GM03348 (cell line): ENCODE measurements at places on chromosomes 5 and 9.

DNA sequence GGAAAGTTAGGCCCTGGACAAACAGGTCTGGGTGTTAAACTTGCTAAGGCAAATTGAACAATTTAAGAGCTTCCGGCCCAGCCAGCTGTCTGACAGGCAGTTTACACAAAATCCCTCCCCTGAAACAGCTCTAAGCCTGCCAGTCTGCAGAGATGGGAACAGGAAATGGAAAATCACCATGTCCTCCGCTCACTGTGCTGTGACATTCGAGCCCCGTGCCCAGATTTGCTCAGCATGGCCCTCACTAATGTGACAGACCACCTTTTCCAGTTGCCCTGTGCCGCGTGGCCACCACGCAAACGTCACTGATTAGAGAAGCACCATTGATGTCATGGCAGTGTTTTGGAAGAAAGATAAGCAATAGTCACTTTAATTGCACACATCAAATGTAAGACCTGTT, 41.0 kb downstream of the CCNJL start:
- DNase-seq = no peak

DNA sequence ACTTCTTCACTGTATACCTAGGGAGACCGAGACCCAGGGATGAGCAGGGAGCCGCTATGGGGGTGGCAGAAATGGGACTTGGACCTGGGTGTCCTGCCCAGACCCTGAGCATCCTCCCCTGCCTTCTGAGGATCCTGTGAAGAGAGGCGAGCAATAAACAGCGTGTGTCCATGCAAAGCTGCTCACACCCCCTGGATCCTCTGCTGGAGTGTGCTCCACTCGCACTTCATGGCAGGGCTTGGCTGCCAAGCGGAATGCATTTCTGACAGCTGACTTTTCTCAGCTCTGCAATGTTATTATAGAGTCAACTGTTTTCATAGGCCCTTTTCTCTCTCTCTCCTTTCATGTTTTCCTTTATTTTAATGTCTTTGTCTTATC, 31.0 kb upstream of the ALDH1B1 start:
- DNase-seq = no peak

DNA sequence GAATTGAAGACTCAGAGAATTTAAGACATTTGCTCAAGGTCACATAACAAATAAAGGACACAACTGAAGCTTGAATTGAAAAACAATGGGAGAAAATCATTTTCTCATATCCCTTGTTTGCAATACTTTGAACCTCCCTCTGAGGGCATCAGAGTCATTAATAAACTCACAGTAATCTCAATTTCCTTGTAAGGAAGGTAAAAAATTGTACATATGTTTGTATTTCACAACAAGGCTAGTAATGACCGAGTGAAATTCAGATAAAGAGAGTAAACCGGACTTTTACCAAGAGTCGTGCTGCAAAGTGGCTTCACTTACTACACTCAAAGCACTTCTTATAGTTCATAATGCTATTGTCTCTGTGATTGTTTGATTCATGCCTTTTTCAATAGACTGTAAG, 665.0 kb downstream of the NR2F1-AS1 start:
- peak; percentile 28 for DNase-seq

DNA sequence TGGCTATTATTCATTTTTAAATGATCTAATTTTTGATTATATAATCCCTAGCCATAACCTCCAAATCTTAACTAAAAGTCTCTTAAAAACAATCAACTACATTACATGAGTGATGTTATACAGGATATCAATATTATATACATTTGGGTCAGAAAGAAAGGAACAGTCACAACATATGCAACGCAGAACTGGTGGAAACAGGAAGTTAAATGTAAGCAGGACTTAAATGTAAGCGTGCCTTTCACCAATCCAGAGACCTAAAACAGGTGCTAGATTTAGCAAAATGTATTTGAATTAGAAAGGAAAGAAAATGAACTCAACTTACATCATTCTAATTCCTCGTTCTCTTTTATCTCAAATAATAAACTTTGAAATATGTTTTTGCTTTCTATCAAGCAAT, 738.5 kb downstream of the PTPRD start:
- DNase-seq = no peak

- no peak for DNase-seq
These were observed 20.4 kb upstream of the ARSI start for GRCh38 chr5:150323092-150323491.

GRCh38 chr9:123682746-123683145, 247.2 kb downstream of the DENND1A start:
- no peak for DNase-seq

GRCh38 chr5:160516696-160517530, 95.3 kb downstream of the PTTG1 start:
- no peak for DNase-seq

DNA sequence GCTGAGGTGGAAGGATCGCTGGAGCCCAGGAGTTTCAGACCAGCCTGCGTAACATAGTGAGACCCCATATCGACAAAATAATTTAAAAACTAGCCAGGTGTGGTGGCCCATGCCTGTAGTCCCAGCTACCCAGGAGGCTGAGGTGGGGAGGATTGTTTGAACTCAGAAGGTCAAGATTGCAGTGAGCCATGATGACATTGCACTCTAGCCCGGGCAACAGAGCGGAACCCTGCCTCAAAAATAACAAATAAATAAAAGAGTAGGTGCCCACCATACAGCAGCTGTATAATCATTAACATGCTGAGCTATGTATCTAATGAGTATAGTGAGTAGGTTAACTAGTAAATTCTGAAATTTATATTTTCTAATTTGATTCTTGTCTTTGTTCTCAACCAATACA, 11.0 kb upstream of the ATP6V0E1 start:
- no peak for DNase-seq

DNA sequence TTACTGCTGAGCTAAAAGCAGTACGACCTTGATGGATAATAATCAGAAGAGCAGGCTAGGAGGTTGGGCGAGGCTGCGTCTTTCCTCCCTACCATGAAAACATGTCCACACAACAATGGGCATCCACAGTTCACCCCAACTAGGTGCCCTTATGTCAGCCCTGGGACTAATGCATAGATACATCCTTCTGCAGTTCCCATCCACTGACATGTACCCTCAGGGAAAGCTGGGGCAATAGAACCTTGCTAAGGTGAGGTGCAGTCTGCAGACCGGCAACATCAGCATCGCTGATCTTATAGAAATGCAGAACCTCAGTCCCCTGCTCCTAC, 697 bp upstream of the PRUNE2 start:
- no peak for DNase-seq

DNA sequence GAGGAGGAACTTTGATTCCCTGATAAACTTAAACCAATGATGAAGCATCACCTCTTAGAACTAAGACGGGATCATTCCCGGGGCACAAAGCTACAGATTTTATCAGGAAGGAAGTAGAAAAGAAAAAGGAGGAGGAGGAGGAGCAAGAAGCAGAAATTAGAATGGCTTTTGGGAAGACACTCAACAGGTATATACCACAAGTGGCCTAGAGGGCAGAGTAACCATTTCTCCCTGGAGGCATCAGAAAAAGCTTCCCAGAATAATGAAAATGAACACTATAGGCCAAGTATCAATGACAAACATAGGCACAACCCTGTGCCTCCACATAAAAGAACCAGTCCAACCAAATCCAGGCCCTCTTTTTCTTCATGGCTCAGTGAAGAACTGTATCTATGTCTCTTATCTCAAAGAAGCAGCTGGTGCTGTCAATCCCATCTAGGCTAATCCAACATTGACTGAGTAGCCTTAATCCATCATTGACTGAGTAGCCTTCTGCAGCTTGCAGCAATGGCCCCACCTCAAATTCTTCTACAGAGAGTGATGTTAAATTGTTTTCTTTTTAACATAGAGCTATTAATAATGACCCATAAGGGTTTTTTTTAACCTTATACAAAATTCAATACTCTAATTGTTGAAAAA, 178.8 kb upstream of the KIF2A start:
- no peak for DNase-seq

DNA sequence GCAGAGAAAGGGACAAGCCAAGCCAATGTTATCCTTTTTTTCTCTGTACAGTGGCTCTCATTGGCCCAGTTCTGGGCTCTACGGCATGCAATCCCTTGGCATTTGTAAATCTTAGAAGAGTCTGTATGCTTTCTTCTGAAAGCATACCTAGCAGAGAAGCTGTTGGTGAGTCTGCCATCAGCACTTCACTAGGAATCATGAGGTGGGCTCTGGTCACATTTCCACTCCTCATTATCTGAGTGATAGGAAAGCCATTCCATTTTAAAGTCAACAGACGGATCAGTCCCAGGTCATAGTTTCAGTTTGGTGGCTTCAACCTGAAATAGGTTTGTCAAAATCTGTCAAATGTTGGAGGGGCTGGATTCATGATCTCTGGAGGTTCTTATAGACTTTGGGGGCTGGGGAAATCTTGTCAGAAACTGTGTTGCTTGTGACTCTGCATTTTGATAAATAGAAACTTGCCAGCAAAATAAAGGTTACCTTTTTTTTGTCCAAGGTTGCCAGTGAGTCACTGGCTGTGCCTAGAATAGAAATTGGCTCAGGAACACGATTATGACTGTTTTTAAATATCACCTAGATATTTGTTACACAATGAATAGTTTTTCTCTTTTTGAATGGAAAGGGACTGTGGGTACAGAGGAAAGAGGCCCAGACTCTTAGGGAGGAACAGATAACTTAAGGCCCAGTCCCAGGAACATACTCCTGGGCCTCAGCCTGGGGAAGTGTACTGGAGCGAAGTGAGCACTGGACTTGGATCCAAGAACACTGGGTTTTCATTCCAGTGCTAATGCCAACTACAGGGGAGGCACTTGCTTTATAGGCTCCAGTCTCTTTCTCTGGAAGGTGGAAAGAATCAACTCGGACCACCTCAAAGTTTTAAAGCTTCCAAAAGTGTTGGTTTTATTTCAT, 183.1 kb downstream of the NMUR2 start:
- no peak for DNase-seq

DNA sequence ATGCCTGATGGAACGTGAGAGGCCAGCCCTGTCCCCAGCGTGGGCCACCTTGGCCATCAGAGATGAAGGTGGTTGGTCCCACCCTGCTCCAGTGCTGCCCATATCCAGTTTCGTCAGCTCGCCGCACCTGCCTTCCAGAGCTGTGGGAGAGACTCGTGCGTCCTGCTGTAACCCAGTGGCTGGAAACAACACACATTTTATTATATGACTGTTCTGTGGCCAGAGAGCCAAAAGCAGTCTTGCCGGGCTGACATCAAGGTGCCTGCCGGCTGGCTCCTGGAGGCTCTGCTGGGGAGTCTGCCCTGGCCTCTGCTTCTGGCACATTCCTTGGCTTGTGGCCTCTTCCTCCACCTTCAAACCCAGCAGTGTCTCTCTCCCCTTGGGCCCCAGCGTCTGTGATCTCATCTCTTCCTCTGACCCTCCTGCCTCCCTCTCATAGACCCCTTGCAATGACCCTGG, 94.7 kb downstream of the RXRA start:
- no peak for DNase-seq

- no peak for DNase-seq
These were observed 402.0 kb downstream of the MLLT3 start for GRCh38 chr9:20220286-20220685.

- DNase-seq = no peak
These were observed 74.1 kb downstream of the HABP4 start for GRCh38 chr9:96524045-96524444.

- no peak for DNase-seq
These were observed 26.1 kb downstream of the HRH2 start for GRCh38 chr5:175683921-175684320.

- DNase-seq = no peak
These were observed 1083.8 kb upstream of the NUDT12 start for GRCh38 chr5:104646416-104646815.

DNA sequence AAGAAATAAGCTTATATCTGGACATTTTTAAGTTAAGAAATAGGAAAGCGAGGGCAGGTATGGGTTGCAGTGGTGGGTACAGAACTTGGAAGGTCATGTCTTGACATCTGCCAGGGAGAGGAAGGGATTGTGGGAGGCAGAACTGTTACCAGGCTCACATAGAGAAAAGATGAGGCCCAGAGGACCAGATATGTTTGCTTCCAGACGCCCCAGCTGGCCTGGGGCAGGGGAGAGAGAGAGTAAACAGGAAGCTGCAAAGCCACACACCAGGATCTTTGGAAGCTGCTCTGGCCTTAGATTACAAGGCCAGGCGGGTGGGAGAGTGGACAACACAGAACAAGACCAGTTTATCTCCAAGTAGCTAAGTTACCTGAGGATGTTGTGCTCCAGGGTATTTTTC, 71.2 kb downstream of the MARCHF11 start:
- no peak for DNase-seq

DNA sequence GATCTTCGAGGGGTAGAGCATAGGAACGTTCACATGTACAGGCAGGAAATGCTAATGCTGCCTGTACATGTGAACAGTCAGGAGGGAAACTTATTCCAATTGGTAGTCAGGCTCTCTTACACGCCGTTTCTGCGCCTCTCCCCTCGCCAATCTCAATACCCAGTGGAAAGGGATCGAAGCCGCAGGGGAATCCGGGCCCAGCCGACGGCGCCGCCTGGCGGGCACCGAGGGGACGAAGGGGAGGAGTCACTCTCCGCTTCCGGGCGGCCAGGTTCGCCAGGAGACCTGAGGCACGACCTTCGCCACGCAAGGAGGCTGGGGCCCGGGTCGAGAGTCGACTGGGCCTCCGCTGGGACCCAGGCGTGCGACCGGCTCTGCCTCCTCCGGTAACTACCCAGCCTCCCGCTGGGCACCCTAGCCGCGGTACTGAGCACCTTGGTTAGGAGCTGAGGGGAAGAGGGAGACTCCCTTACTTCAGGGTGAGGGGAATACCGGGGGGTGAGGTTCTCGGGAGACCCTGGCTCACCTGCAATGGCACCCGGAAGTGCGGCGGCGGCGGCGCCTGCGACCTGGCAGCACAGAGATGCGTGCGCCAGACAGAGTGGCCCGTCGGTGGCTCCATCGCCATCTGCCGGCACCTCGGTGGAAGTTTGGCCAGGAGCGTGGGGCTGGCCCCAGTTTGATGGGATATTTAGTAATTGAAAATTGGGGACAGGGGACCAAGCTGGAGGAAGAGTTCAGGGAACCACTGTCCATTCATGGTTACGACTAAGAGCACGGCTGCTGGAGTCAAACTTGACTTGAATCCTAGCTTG, at the start of gene PIGO:
Gene PIGO (minus strand): TSS at position 557 of the 815 bp plus-strand sequence. CDS start 1,026 bp downstream, outside the sequence.
- DNase-seq = peak; percentile 92

GRCh38 chr9:135827866-135828580, 79.3 kb downstream of the CAMSAP1 start:
- DNase-seq = no peak

DNA sequence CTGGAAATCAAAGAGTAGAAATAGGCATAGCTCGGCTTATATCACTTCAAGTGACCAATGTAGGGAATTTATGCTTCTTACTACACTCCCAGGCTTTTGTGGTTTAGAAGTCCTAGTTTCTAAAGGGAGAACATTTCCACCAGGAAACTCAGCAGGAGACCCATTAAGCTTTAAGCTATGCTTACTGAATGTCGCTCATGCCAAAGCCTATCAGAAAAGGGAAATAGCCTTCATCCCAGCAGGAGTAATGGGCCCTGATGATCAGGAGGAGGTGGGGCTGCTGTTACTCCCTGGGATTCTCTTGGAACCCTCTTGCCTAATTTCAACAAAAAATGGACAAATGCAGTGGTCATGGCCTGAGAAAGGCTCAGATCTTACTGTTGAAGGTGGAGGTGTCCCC, 54.5 kb upstream of the SEMA6A start:
- DNase-seq = no peak
